ENCODE measurements at places on chromosomes 5 and 9.

DNA sequence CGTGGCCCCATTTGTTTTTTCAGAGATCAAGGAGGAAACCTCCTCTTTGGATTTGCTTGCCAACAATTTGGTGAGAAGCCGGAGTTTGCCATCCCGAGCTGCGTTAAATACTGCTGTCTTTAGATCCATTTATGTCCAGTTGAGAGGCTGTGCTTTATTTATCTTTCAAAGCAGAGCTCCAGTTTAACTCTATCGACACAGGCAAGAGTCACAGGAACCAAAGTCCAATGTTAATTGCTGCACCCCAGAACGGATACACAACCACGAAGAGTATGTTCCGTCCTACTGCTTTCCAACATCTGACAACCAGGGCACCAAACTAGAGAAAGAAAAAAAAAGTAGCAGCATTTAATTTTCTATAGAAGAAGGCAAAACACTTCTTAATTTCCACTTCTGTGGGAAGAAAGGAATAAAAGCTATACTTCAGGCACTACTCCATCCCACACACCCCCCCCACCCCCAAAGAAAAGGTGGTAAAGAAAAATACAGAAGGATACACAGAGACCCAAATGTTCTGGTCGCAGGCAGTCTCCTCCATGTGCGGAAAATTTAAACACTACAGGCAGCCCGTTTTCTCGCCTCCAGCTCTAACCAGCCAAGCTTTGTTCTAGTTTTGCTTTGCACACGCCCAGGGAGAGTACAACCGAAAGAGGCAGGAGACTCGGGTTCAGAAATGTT is 1.1 kb downstream of the FEM1C start:
- H3K27me3 ChIP-seq, result no peaks in the 10 kb centered on the region
- H3K4me3 ChIP-seq, result peak overlapping the region; percentile 92
- peaks cover 26% of the 10 kb centered on the region for H3K36me3 ChIP-seq
- no peaks in the 10 kb centered on the region for H3K4me1 ChIP-seq
- peak overlapping the region; percentile 95 for H3K27ac ChIP-seq

DNA sequence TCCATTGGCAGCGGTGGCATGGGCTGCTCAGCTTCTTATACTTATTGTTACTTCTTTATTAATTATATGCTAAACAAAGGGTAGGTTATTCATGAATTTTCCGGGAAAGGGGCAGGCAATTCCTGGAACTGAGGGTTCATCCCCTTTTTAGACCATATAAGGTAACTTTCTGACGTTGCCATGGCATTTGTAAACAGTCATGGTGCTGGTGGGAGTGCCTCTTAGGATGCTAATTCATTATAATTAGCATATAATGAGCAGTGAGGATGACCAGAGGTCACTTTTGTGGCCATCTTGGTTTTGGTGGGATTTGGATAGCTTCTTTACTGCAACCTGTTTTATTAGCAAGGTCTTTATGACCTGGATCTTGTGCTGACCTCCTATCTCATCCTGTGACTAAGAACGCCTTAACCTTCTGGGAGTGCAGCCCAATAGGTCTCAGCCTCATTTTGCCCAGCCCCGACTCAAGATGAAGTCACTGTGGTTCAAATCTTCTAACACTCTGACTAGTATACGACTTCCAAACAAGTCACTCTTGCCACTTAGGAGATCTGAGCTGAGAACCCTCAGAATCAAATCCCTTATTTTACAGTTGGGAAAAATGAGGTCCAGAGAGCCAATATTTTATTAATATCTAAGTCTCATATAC is 237.5 kb downstream of the TRIM32 start:
- no peak for DNase-seq
- no peaks in the 10 kb centered on the region for H3K27me3 ChIP-seq
- no peaks in the 10 kb centered on the region for H3K36me3 ChIP-seq

DNA sequence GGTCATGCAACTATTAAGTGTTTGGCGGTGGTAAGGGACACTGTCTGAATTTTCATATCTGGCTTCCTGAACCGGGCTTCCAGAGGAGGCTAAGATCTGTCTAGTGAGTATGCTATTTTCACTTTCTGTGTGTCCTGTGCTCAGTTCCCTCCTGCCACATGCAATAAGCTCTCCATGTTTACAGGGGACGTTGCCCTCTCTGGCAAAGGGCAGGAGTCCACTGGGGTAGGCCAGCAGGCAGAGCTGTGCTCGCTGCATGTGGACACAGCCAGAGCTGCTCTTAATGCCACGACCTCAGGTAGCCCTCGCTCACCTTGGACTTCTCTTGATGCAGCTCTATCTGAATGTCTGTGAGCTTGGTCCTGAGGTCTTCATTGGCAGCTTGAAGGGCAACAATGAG is 111.2 kb downstream of the JAKMIP2 start:
- no peaks in the 10 kb centered on the region for H3K27me3 ChIP-seq
- H3K4me1 ChIP-seq, result peaks cover 4% of the 10 kb centered on the region
- no peak overlapping the region for H3K27ac ChIP-seq
- no peaks in the 10 kb centered on the region for H3K36me3 ChIP-seq

- no peaks in the 10 kb centered on the region for H3K27me3 ChIP-seq
- H3K4me1 ChIP-seq, result no peaks in the 10 kb centered on the region
- peaks cover 68% of the 10 kb centered on the region for H3K36me3 ChIP-seq
- no peak overlapping the region for H3K4me3 ChIP-seq
- no peak overlapping the region for H3K27ac ChIP-seq
Observed at GRCh38 chr9:104104360-104104759, 10.3 kb downstream of the SMC2 start.

DNA sequence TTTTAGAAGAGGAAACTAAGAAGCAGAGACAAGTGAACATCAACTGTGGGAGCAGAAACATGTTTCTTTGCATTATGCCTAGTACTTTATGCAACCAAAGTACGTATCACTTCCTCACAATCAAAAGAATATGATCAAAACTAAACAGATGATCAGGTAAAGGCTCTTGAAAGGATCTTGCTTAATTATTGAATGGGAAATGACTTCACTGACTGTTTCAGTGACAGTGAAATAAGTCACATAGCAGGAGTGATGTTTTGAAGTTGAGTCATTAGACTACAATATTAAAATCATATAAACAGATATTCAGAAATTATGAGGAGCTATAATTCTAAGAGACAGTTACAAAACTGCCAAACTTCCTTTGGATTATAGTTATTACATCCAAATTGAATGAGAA is 527.3 kb downstream of the MTRR start:
- H3K36me3 ChIP-seq, result no peaks in the 10 kb centered on the region
- no peaks in the 10 kb centered on the region for H3K27me3 ChIP-seq
- H3K4me3 ChIP-seq, result no peak overlapping the region
- no peak for DNase-seq
- H3K27ac ChIP-seq, result no peak overlapping the region

- DNase-seq, result no peak
- H3K4me1 ChIP-seq, result no peaks in the 10 kb centered on the region
- H3K27me3 ChIP-seq, result peaks cover 5% of the 10 kb centered on the region
- no peaks in the 10 kb centered on the region for H3K36me3 ChIP-seq
- no peak overlapping the region for H3K4me3 ChIP-seq
Observed at GRCh38 chr5:405421-405820, 37.6 kb upstream of the EXOC3 start.

GRCh38 chr9:2565676-2566340 is 55.8 kb upstream of the VLDLR start:
- H3K27ac ChIP-seq, result no peak overlapping the region
- H3K4me1 ChIP-seq, result peaks cover 7% of the 10 kb centered on the region

GRCh38 chr9:121748074-121748473 is 96.6 kb downstream of the DAB2IP start:
- H3K27me3 ChIP-seq, result no peaks in the 10 kb centered on the region
- no peak overlapping the region for H3K27ac ChIP-seq
- H3K36me3 ChIP-seq, result no peaks in the 10 kb centered on the region
- peaks cover 27% of the 10 kb centered on the region for H3K4me1 ChIP-seq
- no peak for DNase-seq

GRCh38 chr5:42875211-42875610 is 63.5 kb upstream of the SELENOP start:
- no peaks in the 10 kb centered on the region for H3K4me1 ChIP-seq
- H3K27ac ChIP-seq, result no peak overlapping the region
- no peak overlapping the region for H3K4me3 ChIP-seq
- no peaks in the 10 kb centered on the region for H3K36me3 ChIP-seq
- DNase-seq, result no peak

- no peaks in the 10 kb centered on the region for H3K27me3 ChIP-seq
- no peak overlapping the region for H3K27ac ChIP-seq
- H3K36me3 ChIP-seq, result peaks cover 55% of the 10 kb centered on the region
- no peaks in the 10 kb centered on the region for H3K4me1 ChIP-seq
- DNase-seq, result no peak
- no peak overlapping the region for H3K4me3 ChIP-seq
Observed at GRCh38 chr5:32605766-32606152, 20.4 kb downstream of the SUB1 start.

- H3K27ac ChIP-seq, result no peak overlapping the region
- no peak overlapping the region for H3K4me3 ChIP-seq
- no peaks in the 10 kb centered on the region for H3K4me1 ChIP-seq
- H3K27me3 ChIP-seq, result peaks cover 8% of the 10 kb centered on the region
Observed at GRCh38 chr9:114080773-114081440, 2.8 kb upstream of the AMBP start.

DNA sequence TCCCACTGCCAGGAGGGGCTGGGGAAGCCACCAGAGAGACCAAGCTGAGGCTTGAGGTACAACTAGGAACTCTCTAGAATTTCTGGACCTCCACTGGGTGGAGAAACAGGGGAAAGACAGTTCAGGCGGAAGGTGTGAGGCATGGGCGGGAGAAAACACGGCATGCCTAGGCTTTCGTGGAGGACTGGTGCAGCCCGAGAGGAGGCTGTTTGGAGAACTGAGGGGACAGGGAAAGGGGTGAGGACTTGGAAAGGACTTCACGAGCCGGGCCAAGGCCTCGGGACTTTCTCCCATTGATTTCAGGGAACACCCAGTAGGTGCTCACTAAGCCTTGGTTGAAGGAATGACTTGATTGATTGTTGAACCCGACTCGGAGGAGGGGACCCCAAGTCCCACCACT is 9.5 kb upstream of the ADGRD2 start:
- no peak overlapping the region for H3K4me3 ChIP-seq
- DNase-seq, result no peak
- H3K27ac ChIP-seq, result no peak overlapping the region
- H3K27me3 ChIP-seq, result no peaks in the 10 kb centered on the region

GRCh38 chr5:123176224-123176937 is 87.3 kb downstream of the PRDM6 start:
- no peak overlapping the region for H3K4me3 ChIP-seq
- H3K27me3 ChIP-seq, result no peaks in the 10 kb centered on the region
- H3K27ac ChIP-seq, result no peak overlapping the region
- H3K36me3 ChIP-seq, result no peaks in the 10 kb centered on the region

DNA sequence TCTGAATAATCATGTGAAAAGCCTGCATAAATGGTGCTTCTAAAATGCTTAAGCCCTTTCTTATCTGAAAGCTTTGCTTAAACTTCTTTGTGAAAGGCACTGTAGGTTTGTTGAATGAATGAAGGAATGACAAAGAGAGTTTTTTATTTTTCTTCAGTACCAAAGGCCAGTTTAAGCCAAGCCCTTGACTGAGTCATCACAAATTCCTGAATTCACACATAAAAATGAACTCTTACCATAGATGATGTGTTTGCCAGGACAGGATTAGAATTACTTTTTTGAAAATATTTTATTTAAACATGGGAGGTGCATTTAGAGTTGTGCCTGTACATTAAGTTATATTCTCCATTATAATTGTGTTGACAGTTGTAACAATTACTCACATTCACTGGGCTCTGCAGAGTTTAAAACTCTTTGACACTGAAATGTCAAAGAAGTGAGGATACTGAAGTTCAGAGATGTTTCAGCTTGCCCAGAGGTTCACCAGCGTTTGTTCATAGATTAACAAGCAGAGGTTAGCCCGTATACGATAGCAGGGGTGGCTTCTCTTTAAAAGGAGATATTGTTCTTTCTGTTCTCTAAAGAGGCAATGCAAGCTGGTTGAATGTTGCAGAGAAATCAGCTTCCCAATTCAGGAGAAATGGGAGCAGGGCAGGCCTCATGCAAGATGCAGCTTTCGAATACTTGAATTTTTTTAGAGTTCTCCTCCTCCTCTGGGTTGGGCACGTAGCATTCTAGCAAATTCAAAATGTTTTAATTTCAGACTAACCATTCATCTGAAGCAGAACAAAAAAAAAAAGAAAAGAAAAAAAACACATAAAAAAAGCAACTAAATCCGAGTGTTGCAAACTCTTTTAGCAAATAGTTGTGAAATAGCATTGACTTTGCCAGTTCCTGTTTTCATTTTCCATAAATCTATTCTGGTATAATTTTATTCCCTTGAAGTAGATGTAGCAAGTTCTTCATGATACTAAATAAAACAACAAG is 358.7 kb upstream of the KLF4 start:
- H3K4me3 ChIP-seq, result no peak overlapping the region
- H3K27ac ChIP-seq, result no peak overlapping the region
- no peaks in the 10 kb centered on the region for H3K36me3 ChIP-seq
- DNase-seq, result no peak
- H3K4me1 ChIP-seq, result no peaks in the 10 kb centered on the region

GRCh38 chr9:68505681-68506409 is 34.8 kb downstream of the TMEM252 start:
- H3K27ac ChIP-seq, result no peak overlapping the region
- no peak overlapping the region for H3K4me3 ChIP-seq
- no peaks in the 10 kb centered on the region for H3K4me1 ChIP-seq
- no peak for DNase-seq
- H3K27me3 ChIP-seq, result peaks cover 56% of the 10 kb centered on the region
- no peaks in the 10 kb centered on the region for H3K36me3 ChIP-seq

DNA sequence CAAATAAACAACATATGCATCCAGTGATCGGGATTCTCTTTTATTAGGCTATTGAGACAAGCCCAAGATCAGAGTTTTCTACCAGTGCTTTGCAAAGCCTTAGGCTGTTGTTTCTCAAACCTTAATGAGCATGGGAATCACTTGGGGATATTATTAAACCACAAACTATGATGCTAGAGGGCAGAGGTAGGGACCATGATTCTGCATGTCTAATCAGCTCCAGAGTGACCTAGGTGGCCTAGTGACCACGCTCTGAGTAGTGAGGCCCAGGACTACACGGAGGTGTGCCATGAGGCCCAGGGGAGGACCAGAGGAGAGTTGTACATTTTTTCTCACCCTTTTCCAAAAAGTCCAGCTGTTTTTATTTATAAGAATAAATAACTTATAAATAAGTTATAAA is 298.5 kb upstream of the TLE4 start:
- H3K27me3 ChIP-seq, result no peaks in the 10 kb centered on the region
- no peaks in the 10 kb centered on the region for H3K4me1 ChIP-seq
- H3K36me3 ChIP-seq, result no peaks in the 10 kb centered on the region
- DNase-seq, result peak; percentile 3
- no peak overlapping the region for H3K4me3 ChIP-seq

- DNase-seq, result no peak
- no peaks in the 10 kb centered on the region for H3K4me1 ChIP-seq
- H3K27me3 ChIP-seq, result no peaks in the 10 kb centered on the region
- H3K4me3 ChIP-seq, result no peak overlapping the region
- no peak overlapping the region for H3K27ac ChIP-seq
Observed at GRCh38 chr5:170854566-170854965, 7.3 kb upstream of the RANBP17 start.

DNA sequence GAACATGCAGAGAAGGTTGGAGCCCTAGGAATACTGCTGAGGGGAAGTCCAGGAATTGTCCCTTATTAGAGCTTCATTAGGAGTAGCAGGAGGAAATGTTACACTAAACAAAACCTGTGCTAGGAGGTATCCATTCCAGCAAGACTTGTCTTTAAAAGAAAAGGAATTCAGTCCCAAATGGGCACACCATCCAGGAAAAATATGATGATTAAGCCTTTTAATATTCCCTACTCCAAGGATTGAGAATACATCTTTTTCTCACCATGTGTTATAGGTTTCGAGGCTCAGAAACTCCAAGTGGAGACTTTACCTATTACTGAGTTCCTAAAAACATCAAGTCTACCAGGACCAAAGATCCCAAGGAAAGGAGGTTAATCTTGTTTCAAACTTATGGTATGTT is 179.3 kb downstream of the MCTP1 start:
- H3K4me3 ChIP-seq, result no peak overlapping the region
- no peaks in the 10 kb centered on the region for H3K36me3 ChIP-seq
- DNase-seq, result no peak
- H3K27me3 ChIP-seq, result no peaks in the 10 kb centered on the region

Measured in endodermal cell (in vitro differentiated cells).